Occipital lobe (tissue), 3 donors: ENCODE measurements at places on chromosomes 2 and 18. TPM values are rescaled to one million over a fixed set of nuclear protein-coding genes. Genes with fewer than 3 reads are reported as not detected.

The PMS1 gene
- total RNA-seq, result 73.8 TPM

The APCDD1 gene
- total RNA-seq, result 10.3 TPM

The LOXHD1 gene
- total RNA-seq, result 0.16 TPM

The ANKRD36 gene
- 506 TPM for total RNA-seq

The DYNC1I2 gene
- 262 TPM for total RNA-seq

DNA sequence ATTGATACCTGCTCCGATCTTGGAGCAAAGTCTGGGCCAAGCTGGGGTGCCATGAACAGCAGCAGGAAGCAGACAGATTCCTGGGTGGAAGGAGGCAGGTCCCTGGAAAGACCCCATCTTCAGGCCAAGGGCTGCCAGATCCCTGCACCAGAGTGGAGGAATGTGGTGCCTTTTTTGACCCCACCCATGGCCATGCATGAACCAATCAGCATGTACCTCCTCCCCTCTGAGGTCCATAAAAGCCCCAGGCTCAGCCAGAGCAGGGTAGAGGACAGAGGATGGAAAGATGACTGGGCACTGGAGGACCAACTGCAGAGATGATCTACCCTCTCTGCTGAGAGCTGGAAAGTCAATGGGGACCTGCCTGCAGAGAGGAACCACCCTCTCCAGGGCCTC is 34.4 kb upstream of the ID2 start:
- no peak for DNase-seq

DNA sequence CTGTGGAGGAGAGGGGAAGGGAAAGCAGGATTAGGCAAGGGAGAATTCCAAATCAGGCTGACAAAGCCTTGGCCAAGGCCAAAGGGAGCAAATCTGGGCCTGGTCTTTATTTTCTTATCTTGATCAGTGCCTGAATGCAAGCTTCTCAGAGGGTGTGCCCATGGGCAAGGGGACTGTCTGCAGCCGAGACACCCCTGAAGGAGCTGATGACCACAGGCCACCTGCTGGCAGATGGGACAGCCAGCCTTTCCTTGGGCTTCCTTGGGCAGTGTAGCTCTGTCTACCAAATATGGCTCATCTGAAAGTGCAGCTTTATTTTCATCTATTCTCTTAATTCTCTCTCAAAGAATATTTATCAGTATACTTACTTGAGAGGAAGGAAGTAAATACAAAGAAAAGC is 117.0 kb downstream of the PKP4 start:
- DNase-seq, result no peak
